ENCODE measurements at places on chromosomes 16 and 17. TPM values are rescaled to one million over a fixed set of nuclear protein-coding genes. Genes with fewer than 3 reads are reported as not detected.

PRR15L gene
- total RNA-seq = 0.18 TPM

DNA sequence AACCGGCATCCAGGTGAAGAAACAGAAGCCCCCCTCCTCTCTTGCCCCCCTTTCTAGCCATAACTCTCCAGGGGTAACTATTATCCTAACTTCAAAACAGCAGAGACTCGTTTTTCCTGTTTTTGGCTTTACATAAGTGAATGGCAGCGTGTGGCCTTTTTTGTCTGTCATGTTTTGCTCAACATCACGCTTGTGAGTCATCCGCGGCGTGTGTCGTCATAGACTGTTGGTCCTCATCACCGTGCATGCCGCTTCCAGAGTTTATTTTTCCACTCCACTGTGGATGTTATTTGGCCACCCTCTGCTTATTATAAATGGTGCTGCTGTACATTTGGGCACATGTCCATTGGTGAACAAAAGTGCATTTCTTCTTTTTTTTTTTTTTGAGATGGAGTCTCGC, 52.6 kb downstream of the ERN1 start:
- DNase-seq = no peak

CRYBA1 gene
- total RNA-seq = not detected

DNA sequence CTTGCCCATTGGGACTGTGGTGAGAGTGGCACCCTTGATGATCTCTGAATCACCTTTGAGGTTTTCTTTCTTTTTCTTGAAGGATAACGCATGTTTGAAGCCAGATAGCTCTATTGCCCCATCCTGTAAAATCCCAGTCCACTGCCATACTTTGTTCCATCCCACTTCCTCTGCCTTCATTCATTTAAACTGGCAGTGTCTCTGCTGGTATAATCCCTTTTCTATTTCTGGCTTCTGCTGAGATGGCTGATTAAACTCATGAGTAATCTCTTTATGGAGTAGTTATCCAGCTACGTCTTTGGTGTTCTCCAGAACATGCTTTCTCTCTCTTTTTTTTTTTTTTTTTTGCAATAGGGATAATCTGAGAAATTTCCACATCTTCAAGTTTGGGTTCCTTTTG, 656.5 kb upstream of the SALL1 start:
- no peak for DNase-seq

DNA sequence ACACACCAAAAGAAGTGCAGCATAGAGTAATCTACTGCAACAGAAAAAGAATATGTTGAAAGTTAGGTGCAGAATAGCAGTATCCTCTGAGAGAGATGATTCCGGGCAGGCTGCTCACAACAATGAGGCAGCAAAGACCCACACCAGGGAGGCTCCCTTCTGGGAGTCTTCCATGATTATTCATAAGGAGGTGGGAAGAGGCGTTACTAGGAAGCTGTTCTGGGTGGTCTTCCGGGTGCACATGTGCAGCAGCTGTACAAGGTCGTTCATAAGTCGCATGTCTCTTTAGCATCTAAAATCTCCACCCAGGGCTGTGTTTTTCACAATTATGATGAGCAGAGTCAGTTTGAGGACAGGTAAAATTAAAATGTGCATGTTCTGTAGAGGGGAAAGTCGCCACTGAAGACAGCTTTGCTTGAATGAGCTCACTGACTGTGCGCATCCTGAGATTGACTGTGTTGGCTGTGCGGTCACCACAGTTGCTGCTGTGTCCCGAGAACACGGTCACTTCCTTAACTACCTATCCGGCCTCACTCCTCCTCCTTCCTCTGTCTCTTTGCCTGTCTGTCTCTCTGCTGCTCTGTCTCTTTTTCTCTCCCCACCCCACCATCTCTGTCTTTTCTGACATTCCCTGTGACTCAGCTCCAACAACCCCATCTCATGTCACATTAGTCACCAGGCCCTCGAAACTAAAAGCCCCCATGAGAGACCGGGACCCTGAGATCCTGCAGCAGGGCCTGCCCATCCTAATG, 125.5 kb upstream of the HSBP1 start:
- no peak for DNase-seq

DNA sequence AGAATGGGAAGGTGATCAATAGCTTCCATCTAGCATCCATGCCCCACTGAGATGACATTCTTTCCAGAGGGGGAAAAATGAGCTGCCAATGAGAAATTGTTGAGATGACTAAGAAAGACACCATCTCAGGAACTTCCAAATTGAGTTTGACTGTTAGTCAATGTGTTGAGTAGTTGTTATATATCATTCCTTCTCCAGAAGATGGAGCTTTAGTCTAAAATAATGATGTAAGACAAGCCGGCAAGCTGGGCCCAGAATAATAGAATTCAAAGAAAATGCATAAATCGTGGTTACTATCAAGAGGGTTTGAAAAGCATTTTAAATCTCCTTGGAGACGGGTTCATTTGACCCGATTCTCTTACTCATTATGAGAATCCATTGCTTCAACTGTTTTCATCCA, 71.0 kb upstream of the ATF7IP2 start:
- no peak for DNase-seq

DNA sequence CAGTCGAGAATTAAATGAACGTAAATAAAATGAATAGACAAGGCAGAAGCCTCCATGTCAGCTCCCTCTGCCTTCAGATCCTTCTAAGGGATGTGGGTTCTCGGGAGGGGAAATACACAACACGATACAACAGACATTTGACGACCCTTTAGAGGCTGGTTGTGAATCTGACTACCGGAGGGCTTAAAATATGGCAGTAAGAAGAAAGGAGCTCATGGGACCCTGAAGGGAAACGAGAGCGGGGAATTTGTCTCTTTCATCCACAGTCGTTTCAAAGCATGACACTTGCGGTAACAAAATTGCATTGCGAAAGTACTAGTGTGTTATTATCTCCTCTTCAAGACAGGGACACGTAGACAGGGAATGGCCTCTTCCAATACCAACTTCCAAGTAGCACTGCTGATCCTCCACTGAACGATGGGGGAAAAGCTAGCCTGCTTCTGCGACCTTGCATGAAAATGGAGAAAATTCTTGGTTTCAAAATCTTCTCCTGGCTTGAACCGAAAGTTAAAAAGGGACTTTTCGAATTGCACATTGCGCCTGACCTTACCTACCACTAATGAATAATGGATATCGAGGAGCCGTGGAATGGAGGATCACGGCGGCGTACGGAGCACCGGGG, 1.2 kb upstream of the TNRC6C start:
- DNase-seq = no peak

GRCh38 chr17:75232786-75233185, 27.3 kb downstream of the NUP85 start:
- DNase-seq = no peak

C16orf95 gene
- total RNA-seq = 6.0 TPM

DNA sequence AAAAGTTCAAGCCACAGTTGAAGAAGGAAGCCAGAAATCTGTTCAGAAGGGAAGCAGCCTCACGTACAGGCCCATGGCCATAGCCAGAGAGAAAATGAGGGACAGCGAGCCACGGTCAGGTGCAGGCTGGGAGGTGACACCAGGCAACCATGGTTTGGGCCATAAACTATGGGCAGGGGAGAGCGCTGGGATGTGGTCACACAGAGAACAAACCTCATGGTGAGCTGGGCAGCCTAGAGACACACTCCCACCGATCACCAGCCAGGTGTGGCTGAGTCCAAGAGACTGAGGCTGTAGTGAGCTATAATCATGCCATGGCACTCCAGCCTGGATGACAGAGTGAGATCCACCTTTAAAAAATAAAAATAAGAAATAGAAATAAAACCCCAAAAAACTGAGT, 76.5 kb downstream of the NETO2 start:
- no peak for DNase-seq

DNA sequence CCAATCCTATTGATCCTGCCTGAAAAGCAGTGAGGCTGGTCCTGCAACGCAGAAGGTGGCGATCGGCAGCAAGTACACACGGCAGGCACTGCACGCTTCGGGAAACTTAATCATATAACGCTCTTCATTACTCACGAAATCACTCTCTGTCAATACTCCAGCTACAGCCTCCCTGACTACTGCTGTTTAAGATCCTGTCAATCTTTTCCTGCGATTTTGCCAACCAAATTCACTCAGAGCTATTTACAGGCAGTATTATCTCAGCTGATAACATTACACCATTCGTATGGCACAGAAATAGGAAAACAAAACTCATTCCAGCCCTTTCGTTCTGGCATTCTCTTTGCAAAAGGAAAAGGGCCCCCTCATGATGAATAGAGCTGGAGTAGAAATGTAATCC, 262.4 kb upstream of the CDH8 start:
- no peak for DNase-seq

KLHDC4 gene
- total RNA-seq = 50.7 TPM

DNA sequence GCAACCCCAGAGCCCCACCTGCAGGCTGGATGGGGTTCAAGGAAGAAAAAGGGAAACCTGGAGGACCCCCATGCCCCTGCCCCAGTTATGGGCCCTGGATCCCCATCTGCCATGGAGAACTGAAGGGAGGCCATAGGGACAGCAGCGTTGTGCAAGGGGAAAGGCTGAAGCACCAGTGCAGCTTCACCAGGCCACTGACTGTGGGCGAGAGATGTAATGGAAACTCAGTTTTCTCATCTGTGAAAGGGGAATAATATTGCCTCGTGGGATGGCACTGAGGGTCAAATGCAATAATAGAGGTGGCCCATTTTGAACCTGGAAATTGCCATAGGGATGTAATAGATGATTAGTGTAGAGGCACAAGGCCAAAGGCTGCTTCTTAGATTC, 9.9 kb upstream of the TSPOAP1 start:
- no peak for DNase-seq

DNA sequence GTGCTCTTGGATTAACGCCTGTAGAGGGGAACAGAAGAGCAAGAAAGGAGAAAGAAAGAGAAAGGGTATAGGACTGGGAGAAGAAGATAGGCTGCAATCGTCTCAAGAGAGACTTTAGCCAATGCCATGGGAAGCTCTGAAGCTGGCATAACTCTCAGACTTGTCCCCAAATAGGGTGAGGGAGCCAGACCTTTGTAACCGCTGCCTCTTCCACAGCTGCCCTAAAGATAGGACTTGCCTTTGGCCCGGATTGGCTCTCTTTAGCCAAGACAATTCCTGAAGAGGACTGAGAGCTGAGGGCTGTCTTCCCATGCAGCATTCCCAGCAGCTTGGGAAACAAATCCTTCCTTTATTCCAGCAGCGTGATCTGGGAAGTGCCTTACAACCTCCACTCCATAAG, 20.8 kb upstream of the MMD start:
- no peak for DNase-seq

- no peak for DNase-seq
These were observed 38.3 kb upstream of the MAP3K14 start for GRCh38 chr17:45355087-45355486.

- DNase-seq = no peak
These were observed 4.2 kb downstream of the CLCN7 start for GRCh38 chr16:1470481-1471251.

DNA sequence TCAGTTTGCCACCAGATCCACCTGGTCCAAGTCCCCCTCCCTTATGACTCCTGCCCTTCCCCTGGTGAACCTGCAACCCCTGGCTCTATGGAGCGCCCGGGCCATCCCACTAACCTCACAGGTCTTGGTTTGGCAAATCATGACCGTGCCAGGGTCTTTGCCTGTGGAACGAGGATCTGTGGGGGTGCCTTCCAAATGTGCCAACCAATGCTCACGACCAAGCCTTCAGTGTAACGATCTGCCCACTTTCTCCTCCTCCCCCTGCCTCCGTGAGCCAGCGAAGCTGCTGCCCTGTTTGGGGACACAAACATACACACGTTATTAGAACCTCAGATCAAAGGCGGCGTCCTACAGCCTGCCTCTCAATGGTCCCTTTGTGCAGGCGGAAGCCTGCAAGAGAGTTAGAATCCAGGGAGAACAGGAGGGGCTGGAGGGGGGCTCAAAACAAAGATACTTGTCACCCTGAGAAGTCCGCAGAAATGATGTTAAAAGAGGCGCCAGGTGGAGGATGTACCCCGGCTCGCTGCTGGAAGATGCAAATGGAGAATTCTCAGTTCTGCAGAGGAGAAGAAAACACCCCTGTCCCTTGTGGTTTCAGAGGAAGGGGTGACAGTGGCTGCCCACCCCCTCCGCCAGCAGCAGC, 9.0 kb upstream of the NKD1 start:
- no peak for DNase-seq

- no peak for DNase-seq
These were observed 177.7 kb upstream of the CIBAR2 start for GRCh38 chr16:85289760-85290625.

DNA sequence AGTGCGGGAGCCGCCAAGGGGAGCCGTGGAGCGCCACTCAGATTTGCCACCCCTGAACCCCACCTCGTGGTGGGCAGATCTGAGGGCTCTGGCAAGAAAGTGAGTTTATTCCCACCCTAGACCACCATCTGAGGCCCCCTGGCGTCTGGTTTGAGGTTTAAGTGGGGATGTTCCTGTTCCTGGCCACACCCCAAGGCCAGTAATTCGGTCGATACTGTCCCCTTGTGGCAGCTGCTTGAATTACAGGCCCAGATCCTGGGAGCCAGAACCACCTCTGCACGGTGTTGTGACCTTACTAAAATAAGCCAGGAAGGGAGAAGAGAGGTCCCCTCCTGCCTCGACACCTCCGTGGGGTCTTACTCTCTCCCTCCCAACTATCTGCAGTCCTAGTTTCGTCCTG, 3.3 kb upstream of the LAT start:
- DNase-seq = peak; percentile 17

DNA sequence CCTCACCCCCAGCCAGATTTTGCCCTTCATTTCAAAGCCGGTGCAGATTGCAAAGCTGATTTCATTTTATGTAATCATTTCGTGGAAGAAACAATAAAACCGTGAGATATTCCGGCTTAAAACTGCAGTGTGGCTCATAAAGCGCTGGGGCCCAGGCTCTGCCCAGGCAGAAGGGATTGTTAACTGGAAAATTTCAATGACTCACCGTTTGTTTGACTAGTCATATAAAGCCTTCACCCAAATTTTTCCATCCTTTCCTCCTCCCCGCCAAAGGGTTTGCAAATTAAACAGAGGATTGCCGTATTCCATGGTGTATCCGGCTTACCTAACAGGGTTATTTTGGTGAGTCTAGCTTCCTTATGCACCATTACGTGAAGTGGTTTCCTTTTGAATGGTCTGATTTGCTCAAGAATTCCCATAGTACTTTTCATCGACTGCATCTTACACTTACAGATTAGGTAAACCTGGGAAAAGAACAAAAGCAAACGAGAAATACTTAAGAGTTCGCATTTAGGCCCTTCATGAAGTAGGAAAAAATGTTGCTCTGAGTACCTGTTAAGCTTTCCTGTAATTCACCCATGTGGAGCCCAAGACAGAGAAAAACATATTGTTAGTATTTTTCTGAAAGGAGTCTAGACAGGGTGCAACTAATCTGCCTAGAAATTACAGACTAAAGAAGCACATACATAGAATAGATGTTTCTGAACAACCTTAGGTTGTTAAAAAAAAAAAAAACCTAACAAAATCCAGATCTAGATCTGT, 949 bp upstream of the GSPT1 start:
- peak; percentile 69 for DNase-seq

GRCh38 chr17:633133-633532, 81.5 kb downstream of the VPS53 start:
- DNase-seq = no peak

- DNase-seq = no peak
These were observed 455 bp upstream of the GRB7 start for GRCh38 chr17:39737206-39737759.

SPATA22 gene
- not detected for total RNA-seq

GRCh38 chr16:4318451-4318910, 2.6 kb downstream of the GLIS2 start:
- no peak for DNase-seq

ELMO3 gene
- total RNA-seq = 2.0 TPM

- no peak for DNase-seq
These were observed 104.3 kb downstream of the ADAMTS18 start for GRCh38 chr16:77330332-77331042.

GRCh38 chr16:13781575-13782338, 138.2 kb upstream of the ERCC4 start:
- no peak for DNase-seq

All from Panc1 (cell line).